Bronchial epithelial cell (primary cell): ENCODE measurements at places on chromosomes 11 and 22. TPM values are rescaled to one million over a fixed set of nuclear protein-coding genes. Genes with fewer than 3 reads are reported as not detected.
A peak's percentile ranks its signal among the peaks of the same experiment; 100 is the strongest.

The P2RX6 gene
- total RNA-seq, result 0.13 and 0.26 TPM in 2 replicates

The RAPSN gene
- total RNA-seq, result 0.26 and 0.64 TPM in 2 replicates

The SLC25A17 gene
- 19.6 and 27.4 TPM in 2 replicates for total RNA-seq

The PHF21B gene
- total RNA-seq, result not detected in 2 replicates

The MS4A6A gene
- total RNA-seq, result not detected in 2 replicates

The ALDH3B1 gene
- 4.6 and 6.1 TPM in 2 replicates for total RNA-seq

The TRPC6 gene
- total RNA-seq, result 0.79 and 1.4 TPM in 2 replicates

The SLC43A3 gene
- 1.8 and 3.2 TPM in 2 replicates for total RNA-seq

DNA sequence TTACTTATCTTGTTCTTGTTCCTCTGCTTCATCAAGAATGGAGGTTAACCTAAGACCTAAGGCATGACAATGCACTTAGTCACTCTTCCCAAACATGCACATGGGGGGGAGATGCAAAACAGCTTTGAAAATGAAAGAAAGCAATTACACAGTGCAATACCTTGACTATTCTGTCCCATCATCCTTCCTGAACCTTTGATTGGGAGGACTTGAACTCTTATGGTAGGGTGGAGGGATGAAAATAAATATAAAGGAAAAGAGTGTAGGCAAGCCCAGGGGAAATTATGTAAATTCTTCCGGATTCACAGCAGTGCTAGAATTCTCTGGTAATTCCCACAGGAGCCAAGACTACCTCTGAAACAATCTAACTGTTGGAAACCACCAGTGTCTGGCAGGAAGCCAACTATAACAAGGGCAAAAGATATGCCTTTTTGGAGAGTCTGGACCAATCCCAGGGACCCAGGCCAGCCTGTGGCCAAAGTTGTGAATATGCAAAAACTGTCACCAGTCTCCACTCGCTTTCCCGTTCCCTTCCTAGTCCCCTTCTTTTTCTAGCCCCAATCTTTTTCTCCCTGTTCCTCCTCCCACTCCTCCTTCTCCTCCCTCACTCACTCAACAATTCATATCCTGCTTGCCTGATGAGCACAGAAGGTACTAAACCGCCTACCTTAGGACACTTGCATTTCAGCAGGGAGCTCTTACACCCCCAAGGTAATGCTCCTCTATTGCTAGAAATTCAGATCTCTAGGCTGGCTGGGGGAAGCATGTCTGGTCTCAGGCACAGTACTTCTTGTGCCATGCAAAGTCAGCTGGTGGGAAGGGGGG lies 2.5 kb upstream of the RCN1 start:
- peak; percentile 85 for DNase-seq

DNA sequence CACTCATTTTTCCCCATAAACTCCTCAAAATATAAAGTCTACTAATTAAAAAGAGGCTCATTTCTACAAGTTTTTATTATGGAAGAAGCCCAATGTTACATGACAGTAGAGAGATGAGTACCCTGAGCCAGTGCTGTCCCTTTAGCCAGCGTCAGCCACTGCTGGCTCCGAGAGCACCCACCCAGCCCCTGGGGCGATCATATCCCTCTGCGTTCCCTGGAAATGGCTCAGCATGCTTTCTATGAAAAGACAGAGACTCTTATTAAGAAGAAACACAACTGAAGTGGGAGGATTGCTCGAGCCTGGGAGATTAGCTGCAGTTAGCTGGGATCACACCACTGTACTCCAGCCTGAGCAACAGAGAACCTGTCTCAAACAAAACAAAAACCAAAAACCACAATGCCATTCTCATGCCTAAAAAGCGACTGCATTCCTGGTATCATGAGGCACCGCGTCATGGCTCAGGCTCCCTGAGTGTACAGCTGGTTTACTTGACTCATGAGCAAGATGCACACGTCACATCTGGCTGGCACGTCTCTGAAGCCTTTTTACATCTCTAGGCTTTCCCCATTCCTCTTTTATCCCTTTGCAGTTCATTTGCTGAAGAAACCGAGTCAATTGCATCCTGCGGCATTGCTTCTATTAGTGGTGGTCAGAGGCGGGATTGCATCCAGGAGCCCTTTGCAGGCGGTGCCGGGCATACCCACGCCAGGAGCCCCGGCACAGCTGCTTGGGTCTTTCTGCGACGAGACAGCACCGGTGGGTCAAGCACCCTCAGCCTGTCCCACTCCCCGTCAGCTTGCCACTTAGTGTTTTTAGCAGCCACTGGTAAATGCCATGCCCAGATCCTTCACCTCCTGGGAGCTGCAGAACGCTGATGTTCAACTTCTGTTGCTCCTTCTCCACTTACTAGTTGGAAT lies 119.9 kb downstream of the CTTN start:
- peak; percentile 17 for DNase-seq

DNA sequence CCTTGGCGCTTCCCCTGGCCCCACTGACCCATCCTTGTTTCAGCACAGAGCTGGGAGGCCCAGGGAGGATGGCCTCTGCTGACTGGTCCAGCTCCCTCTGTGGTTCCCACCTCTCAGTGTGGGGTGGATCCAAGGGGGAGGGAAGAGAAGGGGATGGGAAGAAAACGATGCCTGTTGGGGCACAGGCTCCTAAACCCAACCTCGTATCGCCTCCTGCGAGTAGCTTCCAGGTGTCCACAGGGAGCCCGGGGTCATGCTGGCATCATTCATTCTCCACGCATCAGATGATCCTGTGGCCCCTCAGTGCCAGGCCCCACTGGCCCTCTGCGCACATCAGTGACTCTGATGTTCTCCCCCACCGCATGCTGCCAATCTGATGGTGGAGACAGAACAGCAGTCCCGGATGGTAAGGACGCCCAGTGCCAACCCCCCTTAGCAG lies 5.1 kb downstream of the MYEOV start:
- DNase-seq, result no peak

- no peak for DNase-seq
Observed at GRCh38 chr11:107590460-107591377, at the start of gene ELMOD1. Gene ELMOD1, plus strand, starts transcription at chr11:107591147. Its CDS starts 27,043 bp downstream, at chr11:107618190.

- DNase-seq, result no peak
Observed at GRCh38 chr11:4018641-4019040, 76.0 kb upstream of the RRM1 start.

GRCh38 chr11:2529636-2530035 lies 84.8 kb downstream of the KCNQ1 start:
- no peak for DNase-seq

DNA sequence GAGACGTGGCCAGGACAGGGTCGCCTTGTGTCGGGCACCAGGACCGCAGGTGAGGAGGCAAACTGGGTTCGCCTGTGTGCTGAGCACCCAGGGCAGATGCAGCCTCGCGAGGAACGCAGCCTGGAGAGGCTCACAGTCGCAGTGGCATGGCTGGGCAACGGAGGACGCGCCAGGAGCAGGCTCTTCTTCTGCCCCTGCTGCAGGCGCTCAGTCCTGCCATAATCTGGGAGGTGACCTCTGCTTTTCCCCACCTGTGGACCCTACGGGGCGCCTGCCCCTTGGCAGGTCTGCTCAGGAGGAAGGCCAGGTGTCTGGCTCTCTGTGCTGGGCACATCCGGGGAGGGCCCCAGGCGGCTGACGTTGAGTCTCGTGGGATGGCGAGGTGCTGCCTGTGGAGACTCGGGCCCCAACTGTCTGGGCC lies 1136.2 kb downstream of the BRD1 start:
- no peak for DNase-seq

- DNase-seq, result no peak
Observed at GRCh38 chr11:87356428-87356827, 318.7 kb downstream of the TMEM135 start.

- DNase-seq, result peak; percentile 52
Observed at GRCh38 chr11:95831198-95831883, 41.0 kb downstream of the CEP57 start.

DNA sequence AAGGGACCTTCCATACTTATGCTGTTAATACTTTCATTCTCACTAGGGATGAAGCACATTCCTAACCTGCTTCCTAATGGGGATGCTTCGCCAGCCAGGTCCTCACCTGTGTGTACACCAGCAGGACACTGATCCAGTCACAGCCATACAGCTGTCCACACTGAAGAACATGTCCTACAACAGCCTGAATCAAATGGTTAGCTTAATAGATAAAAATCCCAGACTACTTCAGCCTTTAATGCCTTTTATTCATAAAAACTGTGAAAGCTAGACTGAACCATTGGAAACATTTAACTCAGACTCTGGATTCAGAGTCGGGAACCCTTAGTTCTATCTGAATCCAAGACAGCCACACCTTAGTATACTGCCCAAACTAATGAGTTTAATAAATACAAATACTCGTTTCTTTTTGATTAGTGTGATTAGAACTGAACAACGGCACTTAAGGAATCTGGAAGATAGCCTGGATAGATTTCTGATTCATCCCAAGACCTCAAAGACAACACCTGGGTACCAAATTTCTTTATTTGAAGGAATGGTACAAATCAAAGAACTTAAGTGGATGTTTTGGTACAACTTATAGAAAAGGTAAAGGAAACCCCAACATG lies 3.3 kb downstream of the FTH1 start:
- no peak for DNase-seq

DNA sequence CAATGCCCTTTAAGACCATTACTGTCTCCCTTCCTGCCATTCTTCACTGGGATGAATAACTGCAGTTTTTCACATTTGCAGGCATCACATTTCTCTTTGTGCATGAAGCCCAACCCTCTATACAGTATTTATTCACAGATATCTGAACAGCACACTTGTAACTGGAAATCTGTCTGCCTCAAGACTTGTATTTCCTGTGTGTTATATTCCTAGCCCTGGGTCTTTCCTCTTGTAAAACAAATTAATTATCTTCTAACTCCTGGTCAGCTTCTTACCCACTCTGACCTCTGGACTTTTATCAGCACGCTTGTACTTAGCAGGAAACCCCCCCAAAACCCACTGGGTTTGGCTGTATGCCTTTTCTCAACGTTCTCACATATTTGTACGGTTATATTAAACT lies 2.0 kb downstream of the CSRP3 start:
- no peak for DNase-seq

DNA sequence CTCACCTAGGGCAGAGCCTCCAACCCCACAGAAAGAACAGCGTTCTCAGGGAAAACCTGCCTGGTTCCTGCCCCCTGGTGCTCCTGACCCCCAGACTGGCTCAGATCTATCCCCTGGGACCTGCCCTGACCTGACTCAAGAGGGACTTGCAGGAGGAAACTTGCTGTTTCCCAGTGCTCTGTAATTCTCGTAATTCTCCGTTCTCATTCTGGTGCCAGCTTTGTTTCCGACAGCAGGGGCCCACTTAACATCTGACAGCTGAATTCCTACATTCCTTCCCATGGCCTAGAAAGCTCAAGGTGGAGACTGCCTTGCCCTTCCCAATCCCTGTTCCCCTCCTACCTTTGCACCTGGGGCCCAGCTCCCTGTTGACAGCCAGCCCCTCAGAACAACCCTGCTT lies 12.5 kb upstream of the CSF2RB start:
- no peak for DNase-seq

GRCh38 chr22:19121631-19122142 lies 525 bp downstream of the DGCR2 start:
- DNase-seq, result no peak

GRCh38 chr11:66429983-66430602 lies 8.6 kb downstream of the MRPL11 start:
- peak; percentile 38 for DNase-seq

GRCh38 chr11:63532799-63533475 lies 3.7 kb upstream of the PLAAT4 start:
- DNase-seq, result no peak
